Smooth muscle cell of trachea (primary cell): ENCODE measurements at places on chromosomes 3 and 15. TPM values are rescaled to one million over a fixed set of nuclear protein-coding genes. Genes with fewer than 3 reads are reported as not detected.

Gene MAP1A
- total RNA-seq: 150 and 180 TPM in 2 replicates

Gene ARID3B
- total RNA-seq: 1.0 and 1.5 TPM in 2 replicates

Gene TBL1XR1
- total RNA-seq: 161 and 216 TPM in 2 replicates

Gene THSD4
- 31.3 and 52.6 TPM in 2 replicates for total RNA-seq

Gene CORO2B
- total RNA-seq: 31.3 and 42.5 TPM in 2 replicates

Gene BTLA
- under 0.01 TPM in 1 of 2 replicates, not detected in the other for total RNA-seq

Gene RAB7A
- 50.1 and 66.2 TPM in 2 replicates for total RNA-seq

Gene FOXB1
- total RNA-seq: not detected in 2 replicates

Gene GPR149
- not detected in 2 replicates for total RNA-seq

Gene LMAN1L
- total RNA-seq: 0.15 TPM in 1 of 2 replicates, not detected in the other

Gene DCLK3
- total RNA-seq: not detected in 2 replicates

Gene SEMA3F
- total RNA-seq: 7.4 and 7.6 TPM in 2 replicates

Gene RTP1
- total RNA-seq: not detected in 2 replicates

Gene FLNB
- total RNA-seq: 51.3 and 62.5 TPM in 2 replicates

Gene TNNC1
- total RNA-seq: 0.66 TPM in 1 of 2 replicates, not detected in the other

Gene SCAANT1
- not detected in 2 replicates for total RNA-seq

Gene SELENOK
- 10.9 and 21.8 TPM in 2 replicates for total RNA-seq

Gene ISLR
- total RNA-seq: 92.1 and 202 TPM in 2 replicates
